ENCODE measurements at places on chromosomes 1 and 21. TPM values are rescaled to one million over a fixed set of nuclear protein-coding genes. Genes with fewer than 3 reads are reported as not detected.

The RNF223 gene
- 0.38 TPM for total RNA-seq

The LCA5L gene
- 1.6 TPM for total RNA-seq

The S100A14 gene
- 0.40 TPM for total RNA-seq

The KRTAP19-3 gene
- total RNA-seq = not detected

Measured in A549 treated with CORT108297 at 1 μM for 4 hours (cell line).